ENCODE measurements at places on chromosomes 11 and 22. TPM values are rescaled to one million over a fixed set of nuclear protein-coding genes. Genes with fewer than 3 reads are reported as not detected.

The BUD13 gene
- 17.0 TPM for total RNA-seq

The SLC22A9 gene
- total RNA-seq = not detected

The TENM4 gene
- 135 TPM for total RNA-seq

The CECR2 gene
- total RNA-seq = 0.93 TPM

DNA sequence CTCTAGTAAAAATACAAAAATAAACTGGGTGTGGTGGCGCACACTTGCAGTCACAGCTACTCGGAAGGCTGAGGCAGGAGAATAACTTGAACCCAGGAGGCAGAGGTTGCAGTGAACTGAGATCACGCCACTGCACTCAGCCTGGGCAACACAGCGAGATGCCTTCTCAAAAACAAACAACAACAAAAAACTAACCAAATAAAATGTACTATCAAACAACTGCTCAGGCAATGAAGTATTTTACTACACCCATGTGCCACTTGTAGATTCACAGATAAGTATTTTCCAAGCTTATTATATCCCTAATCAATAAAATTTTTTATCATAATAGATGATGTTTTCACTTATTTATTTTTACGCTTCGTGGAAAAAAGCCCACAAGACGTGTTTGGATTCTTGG, 924 bp downstream of the C11orf65 start:
- DNase-seq = peak; percentile 23

The RIN1 gene
- 7.7 TPM for total RNA-seq

DNA sequence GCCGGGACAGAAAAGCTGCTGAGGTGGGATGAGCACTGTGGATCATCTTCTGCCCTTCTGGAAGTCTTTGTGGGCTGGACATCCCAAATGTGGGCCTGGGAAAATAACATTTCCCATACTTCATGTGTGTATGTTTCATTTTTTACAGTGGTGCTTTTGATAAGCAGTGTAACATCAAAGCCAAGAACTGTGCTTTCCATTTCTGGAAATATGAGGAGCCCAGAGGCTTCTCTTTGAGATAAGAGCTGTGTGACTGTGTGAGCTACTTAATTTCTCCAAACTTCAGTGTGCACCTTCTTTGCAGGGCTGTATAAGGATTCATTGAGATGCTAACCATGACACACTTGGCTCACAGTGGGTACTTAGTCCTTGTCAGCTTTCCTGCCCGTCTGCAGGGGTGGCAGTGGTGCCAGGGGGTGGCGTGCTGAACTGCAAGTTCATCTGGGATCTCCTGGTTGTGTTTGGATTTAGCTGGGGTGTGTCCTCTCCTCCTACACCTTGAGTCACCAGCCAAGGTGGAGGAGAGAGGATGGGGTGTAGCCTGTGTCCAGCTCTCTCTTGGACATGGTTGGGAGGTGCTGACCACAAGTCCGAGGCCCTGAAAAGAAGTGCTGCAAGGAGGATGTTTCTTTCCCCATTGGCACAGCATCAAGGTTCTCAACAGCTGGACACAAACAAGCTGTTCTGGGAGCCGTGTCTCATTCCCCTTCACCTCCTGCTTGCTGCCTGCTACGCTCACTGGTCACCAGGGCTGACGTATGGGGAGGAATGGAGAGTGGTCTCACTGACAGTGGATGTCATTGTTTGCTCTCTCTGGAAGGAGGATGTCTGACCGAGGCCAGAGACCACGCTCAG, 139.4 kb downstream of the TEAD1 start:
- DNase-seq = peak; percentile 74

DNA sequence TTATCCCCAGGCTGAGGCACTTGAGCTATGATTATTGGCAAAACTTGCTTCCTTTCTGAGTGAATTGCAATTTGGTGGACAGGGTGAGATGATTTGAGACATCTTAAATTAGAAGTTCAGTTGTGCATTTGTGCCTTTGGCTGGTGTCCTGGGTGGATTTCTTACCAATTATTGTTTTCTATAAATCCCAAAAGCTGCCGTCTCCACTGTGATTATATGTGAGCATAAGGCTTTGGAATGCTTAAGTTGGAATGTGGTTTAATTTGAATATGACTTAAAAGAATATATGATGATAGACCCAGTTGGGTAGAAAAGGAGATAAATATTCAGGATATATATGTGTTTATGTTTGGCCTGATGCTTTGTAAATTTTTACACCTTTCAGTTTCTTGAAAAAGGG, 70.0 kb downstream of the EXT2 start:
- DNase-seq = no peak

The C1QTNF5 gene
- total RNA-seq = 4.4 TPM

DNA sequence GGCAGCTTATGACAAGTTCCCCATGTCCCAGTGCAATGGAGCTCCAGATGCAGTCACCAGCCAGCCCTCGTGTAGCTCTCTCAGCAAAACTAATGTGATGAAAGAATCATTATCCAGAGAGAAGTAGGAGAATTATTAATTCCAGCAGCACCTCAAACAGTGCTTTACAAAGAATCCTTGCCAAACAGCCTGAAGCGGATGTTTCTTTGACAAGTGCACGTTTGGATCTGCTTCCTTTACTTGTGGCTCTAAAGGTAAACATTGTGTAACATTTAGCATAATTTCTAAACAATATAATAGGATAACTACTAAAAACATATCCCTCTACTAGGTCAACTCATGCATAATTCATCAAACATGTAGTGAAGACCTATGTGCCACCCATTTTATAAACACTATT, 197.0 kb downstream of the FAM181B start:
- DNase-seq = no peak

- DNase-seq = no peak
Observed at GRCh38 chr11:15346907-15347306, 232.2 kb downstream of the INSC start.

The MTMR3 gene
- total RNA-seq = 47.8 TPM

- peak; percentile 90 for DNase-seq
Observed at GRCh38 chr11:119481021-119481666, 58.2 kb upstream of the THY1 start.

DNA sequence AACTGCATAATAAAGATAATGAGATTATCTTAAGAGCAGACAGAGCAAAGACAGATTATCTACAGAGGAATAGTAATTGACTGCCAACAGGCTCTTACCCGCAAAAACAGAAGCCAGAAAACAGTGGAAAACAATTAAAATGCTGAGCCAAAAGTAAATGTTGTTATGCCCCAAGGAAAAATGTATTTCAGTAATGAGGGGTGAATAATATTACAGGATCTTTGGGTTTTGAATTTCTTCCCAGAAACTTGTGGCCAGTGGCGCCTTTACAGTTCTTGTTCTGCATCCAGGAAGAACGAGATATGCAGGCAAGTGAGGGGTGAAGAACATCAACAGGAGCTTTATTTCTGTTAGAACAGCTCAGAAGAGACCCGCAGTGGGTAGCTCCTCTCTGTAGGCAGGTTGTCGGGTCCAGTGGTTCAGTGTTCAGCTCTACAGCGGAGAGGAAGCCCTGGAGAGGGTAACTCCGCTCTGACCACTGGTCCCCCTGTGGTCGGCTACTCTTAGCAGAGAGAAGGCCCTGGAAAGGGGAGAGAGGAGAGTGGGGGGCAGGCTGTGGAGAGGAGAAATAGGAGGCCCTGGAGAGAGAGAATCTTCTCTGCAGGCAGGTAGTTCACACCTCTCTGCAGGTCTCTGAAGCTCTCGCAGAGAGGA, 51.8 kb upstream of the SC5D start:
- no peak for DNase-seq

The PRODH gene
- not detected for total RNA-seq

The SLCO2B1 gene
- 12.6 TPM for total RNA-seq

The MOB2 gene
- total RNA-seq = 34.0 TPM

GRCh38 chr11:60971520-60971919, at the start of gene CD6:
Gene CD6 (plus strand): TSS chr11:60971680. CDS start chr11:60971866, 186 bp downstream.
- DNase-seq = no peak

The MAPK11 gene
- 13.7 TPM for total RNA-seq

The MS4A15 gene
- total RNA-seq = not detected

- DNase-seq = no peak
Observed at GRCh38 chr11:46273511-46274205, 3.8 kb upstream of the CREB3L1 start.

DNA sequence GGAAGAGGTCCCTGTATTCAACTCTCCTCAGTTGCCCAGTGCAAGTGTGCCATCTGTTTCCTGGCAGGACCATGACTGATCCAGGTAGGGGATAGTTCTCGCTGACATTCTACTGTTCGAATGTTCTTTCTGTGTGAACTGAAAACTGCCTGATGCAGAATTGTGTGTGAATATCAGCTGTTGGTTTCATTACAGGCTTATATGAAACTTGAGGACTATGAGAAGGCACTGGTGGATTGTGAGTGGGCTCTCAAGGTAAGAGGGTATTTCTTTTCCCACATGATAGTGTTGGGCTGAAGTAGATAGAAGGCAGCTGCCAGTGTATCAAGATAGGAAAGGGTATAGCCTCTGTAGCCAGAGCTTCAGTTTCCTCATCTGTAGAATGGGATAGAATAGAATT, 15.3 kb downstream of the TTC12 start:
- DNase-seq = no peak

DNA sequence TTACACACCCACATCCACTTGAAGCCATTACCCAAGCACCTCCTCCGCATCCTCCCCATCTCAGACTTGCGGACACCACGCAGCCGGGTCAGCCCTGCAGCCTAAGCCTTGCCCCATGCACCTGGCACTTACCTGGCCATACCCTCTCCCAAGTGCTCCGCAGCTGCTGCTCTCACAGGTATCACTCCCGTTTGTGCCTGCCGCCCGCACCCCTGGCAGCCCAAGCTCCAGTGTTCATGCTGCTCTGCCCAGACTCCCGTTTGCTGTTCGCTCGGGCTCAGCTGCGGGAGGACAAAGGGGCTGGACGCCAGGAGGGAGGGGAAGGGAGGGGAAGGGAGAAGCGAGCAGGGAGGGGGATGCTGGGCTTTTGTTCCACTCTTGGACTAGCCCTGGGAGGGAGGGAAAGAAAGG, at the start of gene KLHL35:
Gene KLHL35, minus strand, starts transcription at position 293 of the 411 bp plus-strand sequence. CDS start 2,574 bp downstream, outside the sequence.
- no peak for DNase-seq

The PNPLA5 gene
- not detected for total RNA-seq

DNA sequence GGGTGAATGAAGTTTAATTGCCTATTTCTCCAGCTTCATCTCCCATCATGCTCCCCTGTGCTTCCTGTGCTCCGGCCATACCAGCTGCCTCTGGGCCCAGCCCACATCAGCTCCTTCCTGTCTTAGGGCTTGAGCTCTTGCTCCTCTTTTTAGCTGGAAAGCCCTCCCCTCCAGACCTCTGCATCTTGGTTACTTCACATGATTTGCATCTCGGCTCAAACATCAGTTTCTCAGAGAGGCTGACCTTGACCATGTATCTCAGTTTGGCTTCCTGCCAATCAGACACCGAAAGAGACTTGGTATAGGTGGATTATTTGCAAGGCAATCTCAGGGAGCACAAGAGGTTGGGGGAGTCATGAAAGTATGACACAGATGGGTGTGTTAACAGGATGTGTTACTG, 73.2 kb upstream of the TIMP3 start:
- DNase-seq = no peak

- no peak for DNase-seq
Observed at GRCh38 chr11:109838026-109838425, 255.2 kb upstream of the ZC3H12C start.

The ART1 gene
- not detected for total RNA-seq

All from ovary (tissue), 10 donors.